Left hindlimb (tissue), 1 donor: ENCODE measurements at places on chromosomes 16 and 17.
A peak's percentile ranks its signal among the peaks of the same experiment; 100 is the strongest.

DNA sequence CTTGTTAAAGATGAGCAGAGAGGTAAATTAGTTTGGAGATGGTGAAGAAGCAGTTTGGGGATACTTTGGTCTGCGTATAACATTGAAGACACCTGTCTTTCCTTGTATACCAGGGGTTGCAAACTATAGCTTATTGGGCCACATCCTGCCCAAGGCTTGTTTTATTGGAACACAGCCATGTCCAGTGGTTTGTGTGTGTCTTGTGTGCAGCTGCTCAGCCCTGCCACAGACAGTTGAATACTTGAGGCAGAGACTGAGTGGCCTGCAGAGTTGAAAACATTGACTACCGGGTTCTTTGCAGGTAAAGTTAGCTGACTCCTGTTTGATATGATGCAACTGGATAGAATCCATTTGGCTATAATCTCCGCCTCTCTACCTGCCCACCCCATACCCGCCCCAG is 224.4 kb downstream of the PRKCA start:
- no peak for DNase-seq

GRCh38 chr17:35870906-35871819 is 2.5 kb upstream of the HEATR9 start:
- DNase-seq, result no peak

- no peak for DNase-seq
Measured at GRCh38 chr16:73998707-73999106, 297.9 kb upstream of the PSMD7 start.

GRCh38 chr17:51914577-51914976 is 243.9 kb downstream of the CA10 start:
- DNase-seq, result no peak

DNA sequence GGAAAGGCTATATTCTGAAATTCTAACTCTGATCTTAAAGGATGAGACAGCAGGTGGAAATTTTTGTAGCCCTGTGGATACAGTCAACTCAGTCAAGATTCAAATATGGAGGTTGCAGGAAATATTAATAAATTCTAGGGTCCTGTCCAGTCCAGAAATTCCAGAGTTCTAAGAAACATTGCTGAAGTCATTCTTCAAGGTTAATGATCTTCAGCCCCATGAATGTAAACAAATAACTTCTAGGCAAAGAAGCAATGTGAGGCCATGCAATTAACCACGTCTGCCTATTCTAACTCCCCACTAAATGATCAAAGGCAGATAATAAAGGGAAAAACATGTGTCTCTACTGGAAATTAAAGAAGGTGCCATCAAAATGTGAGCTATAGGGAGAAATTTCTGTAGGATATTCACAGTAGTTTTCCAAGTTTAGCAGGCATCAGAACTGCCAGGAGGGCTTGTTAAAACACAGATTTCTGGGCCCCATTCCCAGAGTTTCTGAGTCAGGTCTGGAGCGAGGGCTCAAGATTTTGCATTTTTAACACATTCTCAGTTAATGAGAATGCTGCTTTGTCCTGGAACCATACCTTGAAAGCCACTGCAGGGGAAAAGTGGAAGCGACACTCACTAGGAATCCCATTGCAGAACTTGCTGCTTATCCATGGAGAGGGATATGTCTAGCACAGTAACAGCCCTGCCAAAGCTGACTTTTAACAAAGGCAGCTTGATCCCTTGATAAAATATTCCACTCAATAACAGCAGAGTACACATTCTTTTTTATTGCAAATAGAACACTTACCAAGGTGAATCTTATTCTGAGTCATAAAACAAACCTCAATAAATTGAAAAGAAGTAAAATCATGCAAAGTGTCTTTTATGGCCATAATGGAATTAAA is 61.8 kb downstream of the DNAH3 start:
- no peak for DNase-seq

GRCh38 chr17:31726980-31727427 is 132.0 kb downstream of the COPRS start:
- DNase-seq, result no peak

GRCh38 chr17:14360856-14361255 is 60.0 kb downstream of the HS3ST3B1 start:
- no peak for DNase-seq

DNA sequence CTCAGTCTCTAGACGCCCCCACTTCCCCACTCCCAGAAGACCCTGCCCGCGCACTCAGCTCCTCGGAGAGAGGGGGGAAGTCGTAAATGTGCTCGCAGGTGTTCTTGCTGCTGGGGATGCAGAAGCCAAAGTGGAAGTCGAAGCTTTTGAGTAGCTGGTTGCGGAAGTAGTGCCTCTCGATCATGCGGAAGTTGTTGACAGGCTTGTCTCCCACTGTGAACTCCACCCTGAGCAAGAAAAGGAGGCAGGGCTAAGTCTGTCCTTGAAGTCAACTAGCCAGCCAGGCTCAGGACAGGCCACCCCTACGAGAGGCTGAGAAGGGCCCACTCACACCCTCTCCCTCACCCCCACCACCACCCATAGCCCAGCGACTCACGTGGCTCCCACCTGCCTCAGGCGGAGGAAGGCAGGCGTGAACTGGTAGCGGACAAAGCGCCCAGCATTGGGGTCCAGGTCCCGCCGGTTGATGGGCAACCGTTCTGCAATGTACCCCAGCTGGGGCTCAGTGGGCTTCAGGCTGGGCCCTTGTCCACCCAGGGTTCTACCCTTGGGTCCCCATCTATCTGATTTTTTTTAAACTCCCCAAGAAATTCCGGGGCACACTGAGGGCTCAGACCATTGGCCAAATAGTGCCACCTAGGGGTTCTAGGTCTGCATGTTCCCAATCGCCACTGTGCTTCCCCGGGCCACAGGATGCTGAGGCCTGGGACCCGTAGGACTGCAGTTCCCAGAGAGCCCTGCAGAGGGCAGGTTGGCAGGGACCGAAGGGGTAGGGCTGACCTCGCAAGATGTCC is 4.6 kb downstream of the UNC119 start:
- peak; percentile 61 for DNase-seq

- DNase-seq, result peak; percentile 97
Measured at GRCh38 chr16:67561824-67562525, 351 bp upstream of the CTCF start.

DNA sequence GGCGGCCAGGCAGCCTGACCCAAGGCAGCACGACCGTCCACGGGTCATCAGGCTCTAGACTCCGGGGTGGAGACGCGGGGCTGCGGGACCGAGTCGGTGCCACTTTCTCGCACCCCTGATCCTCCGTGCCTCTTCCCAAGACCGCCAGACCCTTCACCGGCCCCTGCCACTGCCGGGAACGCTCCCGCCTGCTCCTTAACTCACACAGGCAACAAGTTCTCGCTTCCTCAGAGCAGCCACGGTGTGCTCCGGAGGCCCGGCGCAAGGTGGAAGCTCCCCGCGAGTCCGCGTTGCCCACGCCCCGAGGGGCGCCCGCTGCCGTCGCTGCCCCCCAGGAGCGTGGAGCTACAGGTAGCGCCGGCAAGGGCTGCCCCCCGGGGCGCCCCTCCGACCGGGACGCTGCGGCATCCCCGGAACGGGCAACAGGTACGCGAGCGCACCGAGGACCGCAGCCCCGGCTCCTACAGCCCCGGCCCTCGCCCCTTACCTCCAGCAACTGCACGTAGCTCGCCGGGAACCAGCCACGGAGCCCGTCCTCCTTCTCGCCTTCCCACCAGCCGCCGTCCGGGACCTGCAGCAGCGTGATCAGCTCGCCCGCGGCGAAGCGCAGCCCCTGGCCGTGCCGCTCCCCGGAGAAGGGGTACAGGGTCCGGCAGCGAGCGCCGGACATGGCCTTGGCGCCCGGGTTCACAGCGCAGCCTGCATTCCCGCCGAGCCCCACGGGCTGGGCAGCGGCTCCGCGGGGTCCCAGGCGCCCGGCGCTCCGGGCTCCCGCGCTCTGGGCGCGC is 491 bp downstream of the GAS7 start:
- peak; percentile 61 for DNase-seq

DNA sequence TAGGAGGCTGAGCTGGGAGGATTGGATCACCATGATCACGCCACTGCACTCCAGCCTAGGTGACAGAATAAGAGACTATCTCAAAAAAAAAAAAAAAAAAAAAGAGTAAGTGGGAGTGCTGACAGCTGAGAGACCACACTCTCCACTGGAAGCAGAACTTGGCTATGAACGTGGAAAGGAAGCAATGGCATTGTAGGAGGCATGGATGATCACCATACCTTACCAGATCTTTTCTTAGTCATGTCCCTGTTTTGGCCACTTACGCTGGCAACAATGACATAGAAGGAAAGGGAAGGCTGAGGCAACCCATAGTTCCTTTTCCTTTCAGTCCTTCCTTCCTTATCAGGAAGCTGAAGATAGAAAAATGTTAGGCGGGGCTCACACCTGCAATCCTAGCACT is 3.7 kb upstream of the ATP1B2 start:
- no peak for DNase-seq

DNA sequence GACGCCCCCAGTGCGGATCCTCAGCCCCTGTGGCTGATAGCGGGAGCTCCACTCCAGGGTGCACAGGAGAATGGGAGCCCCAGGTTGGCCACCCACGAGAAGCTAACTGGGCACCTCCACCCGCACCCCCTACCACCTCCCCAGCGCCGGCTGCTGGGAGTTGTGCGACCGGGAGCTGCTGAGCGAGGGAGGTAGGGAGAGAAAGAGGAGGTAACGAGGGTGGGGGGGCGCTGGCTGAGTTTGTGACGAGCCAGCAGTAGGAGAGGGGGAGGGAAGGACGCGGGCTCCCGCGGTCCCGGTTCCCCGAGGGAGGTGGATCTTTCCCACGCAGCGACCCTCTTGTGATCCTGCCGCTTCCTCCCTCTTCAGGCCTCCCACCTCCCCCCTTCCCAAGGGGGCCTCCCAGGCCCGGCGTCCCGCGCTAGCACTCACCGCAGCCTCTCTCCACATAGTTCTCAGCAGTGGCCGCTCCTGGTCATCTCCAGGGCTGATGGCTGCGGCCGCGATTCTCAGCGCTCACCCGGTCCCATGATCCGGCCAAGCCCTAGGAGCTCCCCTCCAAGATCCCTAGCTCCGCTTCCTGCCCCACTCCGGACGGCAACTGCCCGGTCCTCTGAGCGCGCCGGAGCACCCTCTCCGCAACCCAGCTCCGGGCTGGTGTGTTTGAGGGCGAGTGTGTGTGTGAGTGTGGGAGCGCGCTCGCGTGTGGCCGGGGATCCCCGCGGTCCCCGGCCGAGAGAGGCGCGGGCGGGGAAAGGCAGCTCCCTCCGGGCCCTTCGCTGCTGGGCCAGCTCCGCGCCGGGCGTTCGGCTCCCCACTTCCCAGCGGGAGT is at the start of gene GRIN2A:
Gene GRIN2A, minus strand, starts transcription at position 207 of the 832 bp plus-strand sequence. CDS start 2,017 bp downstream, outside the sequence.
- DNase-seq, result peak; percentile 31

- no peak for DNase-seq
Measured at GRCh38 chr17:34926661-34927060, 34.6 kb downstream of the CCT6B start.

- no peak for DNase-seq
Measured at GRCh38 chr16:80874925-80875324, 70.5 kb upstream of the CDYL2 start.

GRCh38 chr16:83045790-83046189 is 419.0 kb downstream of the CDH13 start:
- DNase-seq, result no peak

DNA sequence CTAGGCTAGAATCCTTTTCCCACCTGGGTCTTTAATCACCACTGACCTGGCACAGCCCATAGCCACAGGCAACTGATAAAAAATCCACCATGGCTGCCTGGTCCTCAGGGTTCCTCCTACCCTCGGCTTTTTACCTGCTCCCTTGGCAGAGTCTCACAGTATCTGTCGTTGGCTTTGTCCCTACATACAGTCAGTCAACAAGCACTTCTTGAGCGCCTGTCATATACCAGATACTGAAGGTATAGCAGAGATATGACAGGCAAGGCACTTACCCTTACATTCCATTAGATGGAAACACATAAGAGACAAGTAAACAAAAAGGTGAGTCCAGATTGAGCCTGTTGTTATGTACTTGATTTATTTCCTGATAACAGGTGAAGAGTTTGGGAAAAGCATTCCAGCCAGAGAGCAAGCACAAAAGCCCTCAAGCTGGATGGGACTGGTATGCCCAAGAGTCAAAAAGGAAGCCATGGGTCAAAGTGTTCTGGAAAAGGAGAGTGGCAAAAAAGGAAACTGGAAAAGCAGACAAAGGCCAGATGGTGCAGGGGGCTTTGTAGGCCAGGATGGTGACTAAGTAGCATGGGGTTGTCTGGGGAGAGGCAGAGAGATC is 247.0 kb downstream of the CHD9NB start:
- DNase-seq, result no peak

- no peak for DNase-seq
Measured at GRCh38 chr17:31917065-31917529, 15.6 kb upstream of the UTP6 start.

- peak; percentile 89 for DNase-seq
Measured at GRCh38 chr17:18158022-18158600, 25.5 kb upstream of the ALKBH5 start.

- no peak for DNase-seq
Measured at GRCh38 chr16:28258567-28258966, 33.8 kb upstream of the SBK1 start.

DNA sequence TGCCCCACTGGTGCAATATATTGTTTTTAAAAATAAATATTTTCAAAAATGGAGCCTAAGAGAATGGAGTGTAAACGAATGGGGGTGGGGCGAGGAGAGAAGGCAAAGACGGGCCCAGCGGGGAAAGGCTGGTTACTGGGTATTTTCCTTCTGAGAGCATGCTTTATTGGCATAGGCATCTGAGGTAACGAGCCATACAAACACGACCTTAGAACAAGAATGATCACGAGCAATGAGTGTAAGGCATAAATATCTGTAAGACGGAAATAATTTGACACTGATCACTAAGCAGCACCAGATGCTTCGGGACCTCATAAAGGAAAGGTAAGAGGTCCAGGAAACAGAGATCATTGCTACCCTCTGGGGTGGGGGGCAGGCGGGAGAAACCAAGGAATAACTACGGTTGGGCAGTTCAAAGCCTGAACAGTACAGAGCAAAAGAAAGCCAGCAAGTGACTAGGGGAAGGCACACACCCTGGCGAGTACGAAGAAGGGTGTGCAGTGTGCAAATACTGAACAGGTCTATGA is 959 bp downstream of the SSH2 start:
- DNase-seq, result peak; percentile 47

GRCh38 chr16:11093572-11094074 is 149.3 kb downstream of the CLEC16A start:
- DNase-seq, result peak; percentile 15

- DNase-seq, result no peak
Measured at GRCh38 chr17:39794249-39794970, 56.7 kb downstream of the GRB7 start.

- no peak for DNase-seq
Measured at GRCh38 chr17:43913584-43913983, 6.2 kb upstream of the MPP2 start.

GRCh38 chr16:180681-181564 is 664 bp downstream of the HBQ1 start:
- no peak for DNase-seq

- no peak for DNase-seq
Measured at GRCh38 chr16:4654011-4654963, 29.7 kb downstream of the MGRN1 start.

GRCh38 chr17:55301521-55302406 is 37.0 kb downstream of the HLF start:
- DNase-seq, result no peak

DNA sequence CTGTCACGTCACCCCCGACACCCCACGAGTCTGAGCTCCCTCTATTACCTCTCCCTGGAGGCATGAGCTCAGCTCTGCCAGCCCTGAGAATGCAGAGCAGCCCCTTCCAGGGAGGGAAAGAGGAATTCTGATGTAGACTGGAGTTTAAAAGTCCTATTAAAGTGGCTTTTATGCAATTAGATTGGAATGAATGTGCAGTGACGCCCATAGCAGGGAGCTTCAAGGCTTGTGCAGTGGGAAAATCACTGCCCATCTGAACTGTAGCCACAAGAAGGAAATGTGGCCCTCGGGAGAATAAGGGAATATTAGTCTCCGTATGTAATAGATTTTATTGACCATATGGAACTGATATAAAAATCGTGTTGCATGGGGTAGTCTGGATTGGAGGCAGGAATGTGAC is 66.9 kb downstream of the ZNF423 start:
- DNase-seq, result no peak
